ENCODE measurements at places on chromosomes 6 and 20.

DNA sequence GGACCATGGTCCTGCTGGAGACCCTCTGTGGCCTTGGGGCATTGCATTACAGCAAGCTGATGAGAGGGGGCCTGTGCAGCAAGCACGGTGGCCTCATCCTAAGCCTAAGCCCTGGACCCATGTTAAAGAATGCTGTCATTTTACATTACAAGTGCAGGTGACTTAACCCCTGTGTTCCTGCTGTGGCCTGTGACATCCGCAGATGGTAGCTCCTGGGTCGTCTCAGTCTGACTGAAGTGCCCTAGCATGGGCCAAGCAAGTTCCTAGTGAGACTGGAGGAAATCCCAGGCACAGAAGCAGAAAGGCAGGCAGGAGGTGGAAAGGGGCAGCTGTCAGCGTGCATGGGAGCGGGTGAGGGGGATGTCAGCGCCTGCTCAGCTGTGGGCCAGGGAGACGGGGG, 252.4 kb downstream of the FNDC1 start:
- no peak for DNase-seq

DNA sequence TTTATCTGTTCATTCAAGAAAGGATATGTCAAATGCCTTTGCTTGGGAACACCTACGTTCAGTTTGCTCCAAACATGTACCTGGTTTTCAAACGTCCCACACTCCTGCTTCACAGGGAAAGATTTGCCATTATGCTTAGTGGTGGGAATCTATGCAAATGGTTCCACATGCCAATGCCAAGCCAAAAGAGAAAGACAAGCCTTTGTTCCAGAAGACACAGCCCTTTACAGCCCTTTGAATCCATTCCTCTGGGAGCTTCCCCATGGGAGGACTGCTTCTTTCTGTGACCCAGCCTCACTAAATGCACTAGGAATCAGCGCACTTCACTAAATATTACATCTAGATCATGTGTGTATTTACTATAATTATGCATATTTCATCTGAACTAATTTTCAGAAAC, 619.5 kb downstream of the PRKN start:
- no peak for DNase-seq

- DNase-seq: no peak
Observed at GRCh38 chr6:4358414-4359107, 223.2 kb upstream of the ECI2 start.

DNA sequence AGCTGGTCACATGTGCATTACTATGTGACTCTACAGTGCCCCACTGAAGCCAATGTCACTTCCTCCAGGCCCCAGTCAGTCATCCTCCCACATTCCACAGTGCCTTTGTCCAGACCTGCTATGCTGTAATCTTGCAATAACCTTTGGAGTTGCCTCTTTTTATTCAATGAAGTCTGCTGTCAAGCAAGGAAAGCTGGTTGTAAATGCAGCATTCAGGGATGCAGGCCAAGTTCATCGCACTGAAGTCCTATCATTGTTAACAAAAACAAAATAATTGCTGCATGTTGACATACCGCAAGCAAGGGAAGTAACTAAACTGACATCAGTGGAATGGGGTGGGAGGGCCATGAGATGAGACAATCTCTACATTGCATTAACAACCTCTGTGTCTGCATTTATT, 131.2 kb upstream of the CDYL start:
- DNase-seq: no peak

DNA sequence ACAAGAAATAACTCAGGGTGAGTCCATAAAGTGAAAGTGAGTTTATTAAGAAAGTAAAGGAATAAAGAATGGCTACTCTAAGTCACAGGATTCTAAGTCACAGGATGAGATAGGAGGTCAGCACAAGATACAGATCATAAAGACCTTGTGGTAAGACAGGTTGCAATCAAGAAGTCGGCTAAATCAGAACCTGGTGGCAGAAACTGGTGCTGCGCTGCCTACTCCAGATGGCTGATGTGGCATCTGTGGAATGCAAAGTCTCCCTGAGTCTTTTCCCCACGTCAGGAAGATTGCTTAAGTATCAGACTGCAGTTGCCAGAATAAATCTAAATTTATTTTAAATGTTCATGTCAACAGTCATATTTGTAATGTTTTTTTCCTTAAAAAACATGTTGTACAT, 10.7 kb upstream of the KCNK15 start:
- DNase-seq: no peak

DNA sequence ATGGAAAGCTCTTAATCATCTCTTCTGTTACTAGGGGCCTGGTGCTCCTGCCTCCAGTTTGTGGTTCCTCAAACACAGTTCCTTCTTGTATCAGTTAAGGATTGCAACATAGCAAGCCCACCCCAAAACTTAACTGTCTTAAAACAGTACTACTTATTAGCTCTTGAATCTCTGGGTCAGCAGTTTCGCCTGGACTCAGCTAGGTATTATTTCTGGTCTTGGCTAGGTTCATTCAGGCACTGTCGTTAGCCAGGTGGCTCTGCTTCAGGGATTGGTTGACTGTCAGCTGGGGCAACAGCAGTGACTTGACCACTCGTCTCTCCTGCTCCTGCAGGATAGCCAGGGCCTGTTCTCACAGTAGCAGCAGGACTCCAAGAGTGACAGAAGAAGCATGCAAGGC, 30.0 kb upstream of the RALY start:
- no peak for DNase-seq

- DNase-seq: no peak
Observed at GRCh38 chr6:25147223-25147622, 132.0 kb upstream of the CARMIL1 start.

DNA sequence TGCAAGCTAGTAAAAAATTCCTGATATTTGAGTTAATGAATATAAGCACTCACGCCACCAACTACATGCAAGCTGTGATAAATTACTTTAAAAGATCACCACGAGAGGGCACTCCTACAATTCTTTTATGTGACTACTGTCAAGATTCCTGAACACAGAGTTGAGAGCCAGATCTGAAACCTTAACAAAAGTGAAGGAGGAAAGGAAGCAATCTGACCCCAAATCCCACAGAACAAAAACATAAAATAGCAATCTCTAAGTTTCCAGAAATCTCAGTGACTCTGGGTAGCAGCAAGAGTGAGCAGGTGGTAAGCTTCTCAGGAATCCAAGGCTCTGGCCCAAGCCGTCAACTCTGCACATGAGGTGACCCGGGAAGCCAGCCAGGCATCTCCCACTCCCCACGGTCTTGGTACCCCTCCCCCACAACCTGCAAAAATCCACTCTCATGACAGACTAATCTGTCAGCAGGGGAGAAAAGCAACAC, 55.1 kb downstream of the STAU1 start:
- DNase-seq: no peak

GRCh38 chr6:154267508-154268106, 89.0 kb downstream of the IPCEF1 start:
- DNase-seq: no peak

GRCh38 chr6:36378243-36378920, 9.1 kb downstream of the ETV7 start:
- no peak for DNase-seq

DNA sequence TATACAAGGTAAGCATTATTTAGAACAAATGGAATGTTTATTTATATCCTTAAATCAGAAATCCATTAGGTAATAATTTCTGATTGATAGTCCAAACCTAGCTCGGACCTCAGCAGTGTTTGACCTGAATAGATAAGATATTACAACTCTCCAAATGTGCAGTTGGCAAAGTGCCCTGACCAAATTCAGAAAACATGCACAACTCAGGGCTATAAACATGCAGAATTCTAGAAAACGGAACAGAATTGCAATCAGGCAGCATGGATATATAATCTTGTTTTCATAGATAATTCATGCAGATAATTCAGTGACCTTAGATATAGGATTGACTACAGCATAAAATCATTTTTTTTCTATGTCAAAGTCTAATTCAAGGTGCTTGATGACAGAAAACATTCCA, 626.6 kb upstream of the CITED2 start:
- no peak for DNase-seq

- no peak for DNase-seq
Observed at GRCh38 chr6:101086473-101086872, 205.3 kb upstream of the ASCC3 start.

GRCh38 chr20:5067877-5068645, 51.7 kb downstream of the PCNA start:
- DNase-seq: no peak
